ENCODE measurements at places on chromosomes 12 and 14.

- no peak for DNase-seq
These were observed 25.9 kb upstream of the SRSF5 start for GRCh38 chr14:69741055-69741454.

- DNase-seq = no peak
These were observed 2.1 kb downstream of the ITPK1 start for GRCh38 chr14:93113678-93114067.

- DNase-seq = no peak
These were observed 100.3 kb upstream of the NOS1 start for GRCh38 chr12:117461732-117462131.

- DNase-seq = no peak
These were observed 110.1 kb downstream of the SAMD4A start for GRCh38 chr14:54676812-54677708.

- DNase-seq = no peak
These were observed 245.6 kb upstream of the RGS6 start for GRCh38 chr14:71686677-71687076.

- no peak for DNase-seq
These were observed 377.7 kb downstream of the NUAK1 start for GRCh38 chr12:105761075-105761474.

- no peak for DNase-seq
These were observed 46.6 kb downstream of the TSPAN11 start for GRCh38 chr12:30973175-30973574.

GRCh38 chr12:52362118-52362726 lies 5.1 kb downstream of the KRT85 start:
- no peak for DNase-seq

All from activated T-cell treated with anti-CD3 and anti-CD28 coated beads for 1 hour (primary cell).